ENCODE measurements at places on chromosomes 1 and 21. TPM values are rescaled to one million over a fixed set of nuclear protein-coding genes. Genes with fewer than 3 reads are reported as not detected.

The CHRM3 gene
- 0.27 TPM for total RNA-seq

The DDAH1 gene
- not detected for total RNA-seq

GRCh38 chr1:151251656-151252470, 2.7 kb upstream of the PSMD4 start:
- H3K4me3 ChIP-seq = no peak overlapping the region
- H3K36me3 ChIP-seq = peaks cover 24% of the 10 kb centered on the region
- H3K27me3 ChIP-seq = no peaks in the 10 kb centered on the region
- H3K4me1 ChIP-seq = peaks cover 22% of the 10 kb centered on the region

DNA sequence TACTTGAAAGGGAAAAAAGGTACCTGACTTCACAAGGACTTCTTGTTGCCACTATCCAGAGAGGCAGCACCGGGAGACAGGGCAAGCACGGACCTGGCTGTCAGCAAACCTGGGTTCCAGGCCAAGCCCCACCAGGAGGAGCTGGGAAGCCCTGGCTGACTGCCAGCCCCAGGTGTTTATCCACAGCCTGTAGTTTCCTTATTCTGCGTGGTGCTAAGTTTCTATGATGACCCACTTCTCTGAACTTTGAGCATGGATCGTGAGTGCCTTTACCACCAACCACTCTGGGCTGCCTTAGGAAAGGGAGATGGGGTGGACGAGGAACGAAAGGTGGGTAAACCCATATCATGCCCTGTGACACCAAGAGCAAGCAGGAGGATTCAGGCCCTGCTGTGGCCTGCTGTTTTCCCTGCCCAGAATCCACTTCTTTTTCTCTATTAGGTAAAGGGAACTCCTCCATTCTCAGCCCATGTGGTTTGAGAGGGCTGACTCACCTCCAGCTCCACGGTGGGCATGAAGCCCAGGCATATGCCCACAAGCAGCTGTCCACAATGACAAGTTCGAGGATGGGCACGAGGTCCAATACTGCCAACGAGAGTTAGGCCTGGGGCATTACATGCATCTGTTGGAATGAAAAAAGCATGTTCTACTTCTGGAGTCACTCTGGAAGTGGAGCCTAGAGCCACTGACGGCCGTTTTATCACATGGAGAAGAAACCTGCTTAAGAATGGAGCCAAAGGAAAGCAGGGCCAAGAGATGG, 20.3 kb downstream of the TSPAN2 start:
- H3K36me3 ChIP-seq = peaks cover 2% of the 10 kb centered on the region
- no peak for DNase-seq
- peaks cover 29% of the 10 kb centered on the region for H3K4me1 ChIP-seq
- H3K27ac ChIP-seq = no peak overlapping the region
- H3K27me3 ChIP-seq = no peaks in the 10 kb centered on the region

Measured in activated CD4-positive, alpha-beta T cell treated with anti-CD3 and anti-CD28 coated beads, Interleukin-2, amount 10 ng/mL, durations not matched to agents 7 days and 5 days (primary cell).